Stomach (tissue), 19 donors: ENCODE measurements at places on chromosomes 16 and 17.
A peak's percentile ranks its signal among the peaks of the same experiment; 100 is the strongest.

DNA sequence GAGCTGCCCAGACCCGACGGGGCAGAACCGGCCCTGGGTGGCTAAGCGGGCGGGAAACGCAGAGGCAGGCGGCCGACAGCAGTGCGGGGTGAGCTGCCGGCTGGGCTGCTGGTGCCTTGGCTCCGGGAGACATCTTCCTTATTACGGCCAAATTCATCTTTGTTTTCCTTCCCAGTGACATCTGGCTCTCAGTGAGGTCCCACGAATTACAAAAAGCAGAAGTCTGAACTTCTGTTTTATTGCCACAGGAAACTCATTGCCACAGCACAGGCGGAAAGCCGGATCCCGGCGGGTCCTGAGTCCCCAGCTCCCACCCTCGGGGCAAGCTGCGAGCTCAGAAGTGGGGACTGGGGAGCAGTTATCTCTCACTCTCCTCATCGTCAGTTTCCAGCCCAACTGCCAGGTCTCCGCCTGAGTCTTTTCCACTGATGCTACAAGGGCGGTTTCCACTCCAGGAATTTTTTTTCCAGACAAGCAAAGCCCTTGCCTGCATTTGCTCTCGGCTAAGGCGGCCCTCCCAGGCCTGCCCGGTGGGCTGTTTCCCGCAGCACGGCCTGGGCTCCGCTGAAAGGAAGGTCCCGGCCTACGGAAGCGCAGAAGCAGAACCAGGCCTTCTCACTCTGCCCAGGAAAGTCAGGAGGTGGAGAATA lies 40.3 kb downstream of the CBFA2T3 start:
- DNase-seq, result peak; percentile 65

- DNase-seq, result no peak
Measured at GRCh38 chr16:24855678-24856077, 9.9 kb downstream of the SLC5A11 start.

DNA sequence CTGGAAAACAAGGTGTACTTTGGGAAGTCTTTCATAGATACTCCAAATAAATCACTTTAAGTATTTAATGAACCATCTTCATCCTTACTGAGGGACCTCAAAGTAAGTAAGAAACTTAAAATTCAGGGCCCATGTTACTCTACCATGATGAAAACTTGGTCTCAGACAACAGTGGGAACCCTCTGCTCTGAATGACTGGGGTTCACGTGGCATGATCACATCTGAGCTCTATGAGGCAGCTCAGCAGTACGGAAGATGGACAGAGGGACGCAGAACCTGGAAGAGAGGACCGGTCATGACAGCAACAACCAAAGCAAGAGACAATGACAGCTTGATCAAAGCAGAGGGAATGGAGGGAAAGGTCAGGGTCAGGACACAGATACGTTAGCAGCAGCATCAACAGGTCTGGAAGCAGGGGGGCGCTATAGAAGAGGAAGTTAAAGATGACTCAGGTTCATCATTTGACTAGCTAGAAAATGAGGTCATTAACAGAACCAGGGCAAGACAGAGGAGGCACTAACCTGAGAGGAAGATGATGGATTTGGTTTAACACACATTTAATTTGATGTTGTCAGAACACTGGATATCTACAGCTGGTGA lies 9.5 kb downstream of the XPO6 start:
- no peak for DNase-seq

- peak; percentile 72 for DNase-seq
Measured at GRCh38 chr16:48608871-48609651, 919 bp downstream of the N4BP1 start.

GRCh38 chr16:31664683-31665482 lies 137.2 kb downstream of the AHSP start:
- DNase-seq, result no peak

GRCh38 chr17:56744721-56745120 lies 89.0 kb downstream of the C17orf67 start:
- no peak for DNase-seq

DNA sequence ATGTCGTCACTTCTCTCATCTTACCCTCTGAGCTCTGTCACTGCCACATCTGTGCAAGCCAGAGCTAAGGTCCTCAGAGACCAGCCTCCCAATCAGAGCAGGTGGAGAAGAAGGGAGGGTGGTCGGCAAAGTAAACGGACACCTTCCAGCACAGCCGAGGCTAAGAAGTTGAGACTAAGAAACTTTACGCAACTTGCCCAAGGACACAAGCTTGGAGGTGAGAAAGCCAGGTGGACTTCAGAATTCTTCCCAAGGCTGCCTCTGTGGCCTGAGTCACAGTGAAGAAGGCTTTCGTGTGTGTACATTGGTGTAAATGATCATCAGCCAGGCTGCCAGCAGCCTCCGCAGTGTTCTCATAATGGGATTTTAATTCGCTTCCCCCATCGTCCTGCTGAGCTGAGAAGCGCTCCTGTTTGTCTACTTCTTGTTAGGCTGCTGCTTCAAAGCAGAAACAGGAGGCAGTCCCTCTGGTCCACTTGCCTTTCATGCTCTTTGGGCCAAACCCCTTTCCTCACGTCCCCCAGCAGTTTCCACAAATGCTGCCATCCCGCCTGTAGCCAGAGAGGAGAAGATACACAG lies 125.0 kb upstream of the RPL38 start:
- DNase-seq, result peak; percentile 11

DNA sequence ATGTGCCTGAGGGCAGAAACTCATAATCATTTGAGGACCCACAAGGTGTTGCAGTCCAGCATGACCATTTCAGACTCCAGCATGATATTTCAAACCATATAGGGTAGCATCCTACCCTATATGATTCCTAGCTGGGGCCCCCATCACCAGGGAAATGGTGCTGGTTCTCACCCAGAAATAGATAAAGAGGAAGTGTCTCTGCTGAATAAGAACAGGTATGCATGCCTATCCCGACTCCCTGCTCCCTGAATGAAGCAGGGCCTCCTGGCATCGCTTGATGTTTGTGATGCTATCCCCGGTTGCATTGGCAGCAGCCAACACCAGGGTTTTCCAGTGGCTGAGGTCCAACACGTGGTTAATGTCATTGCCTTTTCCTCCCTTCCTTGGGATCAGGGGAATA lies 17.1 kb upstream of the HEATR6 start:
- DNase-seq, result no peak

DNA sequence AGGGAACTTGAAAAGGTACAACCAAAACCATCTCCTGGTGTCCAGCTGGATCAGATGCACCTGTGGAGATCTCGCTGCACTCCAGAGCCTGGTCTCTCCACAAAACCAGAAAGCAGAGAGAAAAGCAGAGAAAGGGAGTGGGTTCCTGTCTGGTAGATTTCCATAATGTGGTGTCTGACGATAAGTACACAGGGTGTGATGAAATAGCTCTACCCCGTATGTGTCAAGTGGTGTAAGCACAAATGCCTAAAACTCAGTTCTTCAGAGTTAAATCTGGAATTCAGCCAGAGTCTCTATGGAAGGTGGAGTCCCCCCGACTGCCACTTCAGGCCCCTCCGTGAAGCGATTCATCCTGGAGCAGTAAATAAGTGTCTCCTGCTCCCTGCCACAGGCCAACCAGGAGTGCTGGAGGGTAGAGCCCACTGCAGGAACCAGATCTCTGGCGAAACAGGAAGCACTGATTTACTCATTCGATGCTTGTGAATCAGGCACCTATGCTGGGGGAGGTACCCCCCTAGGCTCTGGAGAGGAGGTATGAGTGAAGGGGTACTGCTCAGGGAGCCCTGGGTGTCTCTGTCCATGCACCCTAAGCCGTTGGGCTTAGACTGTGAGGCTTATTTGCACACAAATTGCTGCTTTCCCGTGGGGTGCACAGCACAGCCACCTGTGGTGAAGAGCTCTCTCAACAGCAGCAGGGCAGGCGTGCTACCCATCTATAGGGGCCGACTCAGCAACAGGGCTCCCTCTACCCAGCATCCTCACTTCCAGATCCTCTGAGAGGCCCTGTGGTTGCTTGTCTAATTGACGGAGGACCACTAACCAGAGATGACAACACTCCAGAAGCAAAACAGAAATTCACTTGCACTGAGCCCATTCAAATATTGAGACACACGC lies 97.1 kb upstream of the MYOCD start:
- DNase-seq, result no peak

- no peak for DNase-seq
Measured at GRCh38 chr17:1299552-1300370, 20.3 kb downstream of the TRARG1 start.

DNA sequence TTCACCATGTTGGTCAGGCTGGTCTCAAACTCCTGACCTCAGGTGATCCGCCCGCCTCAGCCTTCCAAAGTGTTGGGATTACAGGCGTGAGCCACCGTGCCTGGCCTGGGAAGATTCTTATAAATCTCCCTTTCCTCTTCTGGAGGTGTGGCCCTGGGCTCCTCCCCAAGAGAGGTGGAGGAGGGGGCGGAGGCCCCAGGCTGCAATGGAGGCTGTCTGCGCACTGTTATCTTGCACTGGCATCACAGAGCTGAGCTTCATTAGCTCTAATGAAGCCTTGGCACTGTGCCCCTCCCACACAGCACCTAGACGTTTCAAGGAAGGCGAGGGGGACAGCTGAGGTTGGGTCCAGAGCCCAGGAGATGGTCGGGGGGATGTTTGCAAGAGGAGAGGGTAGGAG lies 7.5 kb downstream of the ARHGAP23 start:
- peak; percentile 41 for DNase-seq

DNA sequence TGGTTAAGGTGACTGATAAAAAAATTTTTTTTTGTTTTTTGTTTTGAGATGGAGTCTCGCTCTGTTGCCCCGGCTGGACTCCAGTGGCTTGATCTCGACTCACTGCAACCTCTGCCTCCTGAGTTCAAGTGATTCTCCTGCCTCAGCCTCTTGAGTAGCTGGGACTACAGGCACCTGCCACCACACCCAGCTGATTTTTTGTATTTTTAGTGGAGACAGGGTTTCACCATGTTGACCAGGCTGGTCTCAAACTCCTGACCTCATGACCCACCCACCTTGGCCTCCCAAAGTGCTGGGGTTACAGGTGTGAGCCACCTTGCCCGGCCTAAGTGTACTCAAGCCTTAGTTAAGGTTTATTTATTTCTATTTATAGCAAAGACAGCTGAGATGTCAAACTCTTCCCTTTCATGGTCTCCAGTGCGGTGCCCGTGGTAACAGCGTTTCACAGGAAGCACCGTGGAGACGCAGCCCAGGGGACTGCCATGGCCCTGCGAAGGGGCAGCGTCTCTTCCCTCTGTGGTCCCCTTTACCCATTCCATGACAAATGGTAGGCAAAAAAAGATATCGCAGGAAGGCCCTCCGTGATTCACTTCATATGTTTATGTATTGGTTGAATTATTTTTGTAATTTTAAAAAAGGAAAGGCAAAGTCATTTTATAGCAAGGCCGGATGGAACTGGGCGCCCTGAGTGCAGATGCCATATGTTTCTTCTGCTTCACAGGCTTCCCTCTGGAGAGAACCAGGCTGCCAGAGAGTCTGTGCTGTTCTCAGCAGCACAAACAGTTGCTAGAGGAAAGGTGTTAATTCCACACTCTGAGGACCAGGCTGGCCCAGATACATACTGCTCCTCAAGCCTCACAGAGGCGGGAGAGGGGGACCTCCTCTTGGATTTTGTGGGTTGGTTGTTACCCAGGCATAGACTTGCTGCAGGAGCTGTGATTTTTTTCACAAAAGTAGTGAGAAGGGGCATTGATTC lies 29.2 kb downstream of the DDX19A start:
- no peak for DNase-seq

DNA sequence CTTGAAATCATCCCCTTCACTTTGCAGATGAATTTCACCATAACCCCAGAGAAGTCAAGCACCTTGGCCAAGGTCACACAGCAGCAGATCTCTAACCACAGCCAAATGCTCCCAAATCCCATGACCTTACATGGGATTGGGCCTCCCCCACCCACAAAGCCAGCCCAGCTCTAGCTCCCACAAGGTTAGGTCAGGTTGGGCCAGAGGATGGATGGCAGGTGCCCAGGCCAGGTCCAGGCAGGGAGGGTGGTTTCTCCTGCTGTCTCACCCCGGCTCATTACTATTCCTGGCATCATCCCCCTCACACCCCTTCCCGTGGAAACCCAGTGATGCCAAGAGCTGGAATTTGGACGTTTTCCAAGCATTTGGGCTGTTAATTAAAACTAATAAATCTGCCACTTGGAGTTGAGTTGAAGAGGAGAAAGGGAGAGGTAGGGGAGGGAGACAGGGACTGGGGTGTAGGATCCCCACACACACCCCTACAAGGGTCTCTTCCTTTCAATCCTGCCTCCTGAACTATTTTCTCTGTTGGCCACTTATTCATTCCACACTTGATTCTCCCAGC lies 181.6 kb downstream of the TMEM132E start:
- DNase-seq, result no peak

GRCh38 chr16:65600046-65600445 lies 478.2 kb upstream of the CDH11 start:
- DNase-seq, result no peak

GRCh38 chr16:58638148-58639036 lies 8.8 kb upstream of the CNOT1 start:
- peak; percentile 56 for DNase-seq

GRCh38 chr16:10188236-10188635 lies 6.0 kb upstream of the GRIN2A start:
- DNase-seq, result no peak

GRCh38 chr17:78853926-78854394 lies 13.3 kb upstream of the USP36 start:
- DNase-seq, result peak; percentile 46

DNA sequence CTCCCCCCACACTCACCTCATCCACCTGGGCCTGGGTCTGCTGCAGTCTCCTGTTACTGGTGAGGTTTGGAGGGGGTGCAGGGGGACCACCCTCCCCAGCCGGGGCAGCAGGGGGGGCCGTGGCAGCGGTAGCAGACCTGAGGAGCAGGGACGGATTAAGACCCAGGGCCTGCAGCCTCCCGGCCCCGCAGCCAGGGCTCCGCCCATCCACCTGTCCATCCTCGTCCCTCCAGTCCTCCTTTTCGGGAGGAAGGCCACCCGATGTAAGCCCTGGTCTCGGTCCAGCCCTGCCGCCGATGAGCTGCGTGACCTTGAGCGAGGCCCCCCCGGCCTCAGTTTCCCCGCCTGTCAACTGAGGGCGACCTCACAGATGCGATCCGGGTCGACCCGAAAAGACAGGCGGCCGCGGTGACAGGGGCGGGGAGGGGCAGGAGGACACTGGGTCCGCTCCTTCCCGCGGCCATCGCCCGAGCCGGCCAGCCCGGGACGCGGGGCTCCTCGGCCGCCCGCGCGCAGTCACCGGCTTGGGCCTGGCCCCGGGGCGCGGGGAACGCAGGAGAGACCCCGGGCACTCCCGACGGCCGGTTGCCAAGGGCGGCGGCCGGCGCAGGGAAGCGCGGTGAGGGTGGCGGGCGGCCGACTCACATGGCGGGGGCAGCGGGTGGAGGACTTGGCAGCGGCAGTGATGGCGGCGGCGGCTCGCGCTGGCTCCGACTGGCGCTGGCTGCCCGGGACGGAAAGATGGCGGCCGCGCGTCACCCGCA lies at the start of gene VAMP2:
VAMP2 (minus strand) TSS at position 716 of the 764 bp plus-strand sequence; CDS start at position 647, 69 bp downstream.
- peak; percentile 96 for DNase-seq
